PC-9 (cell line): ENCODE measurements at places on chromosomes 7 and 10. TPM values are rescaled to one million over a fixed set of nuclear protein-coding genes. Genes with fewer than 3 reads are reported as not detected.

GRCh38 chr10:99913831-99914235 is 95.9 kb downstream of the DNMBP start:
- no peak for DNase-seq

DNA sequence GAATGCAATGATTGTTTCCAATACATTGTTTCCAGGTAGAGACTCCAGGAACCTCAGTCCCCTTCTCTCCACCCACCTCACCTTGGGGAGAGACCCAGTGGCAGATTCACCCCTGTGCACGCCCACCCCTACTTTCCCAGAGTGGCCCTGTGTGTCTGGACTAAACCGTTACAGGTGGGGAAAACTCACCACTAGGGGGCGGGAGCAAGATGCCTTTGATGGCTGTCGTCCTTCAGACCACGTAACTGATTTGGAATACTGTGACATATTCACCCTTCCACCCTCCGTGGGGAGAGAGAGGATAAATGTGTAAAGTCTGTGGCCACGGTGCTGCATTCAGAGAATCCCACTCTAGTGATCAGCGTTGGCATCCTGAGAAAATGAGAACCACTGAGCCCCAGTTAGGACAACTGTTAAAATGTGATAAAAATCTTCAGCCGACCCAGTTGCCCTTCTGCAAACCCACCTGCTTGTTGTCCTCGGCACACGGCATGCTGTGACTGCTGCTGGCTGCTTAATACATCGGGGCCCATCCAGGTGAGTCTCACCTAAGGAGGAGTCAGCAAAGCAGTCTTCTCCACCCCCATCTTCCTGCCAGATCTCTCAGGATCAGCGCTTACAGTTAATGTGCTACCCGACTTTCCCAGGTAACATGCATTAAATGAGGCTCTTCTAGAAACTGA is 41.5 kb upstream of the NMT2 start:
- peak; percentile 41 for DNase-seq

DNA sequence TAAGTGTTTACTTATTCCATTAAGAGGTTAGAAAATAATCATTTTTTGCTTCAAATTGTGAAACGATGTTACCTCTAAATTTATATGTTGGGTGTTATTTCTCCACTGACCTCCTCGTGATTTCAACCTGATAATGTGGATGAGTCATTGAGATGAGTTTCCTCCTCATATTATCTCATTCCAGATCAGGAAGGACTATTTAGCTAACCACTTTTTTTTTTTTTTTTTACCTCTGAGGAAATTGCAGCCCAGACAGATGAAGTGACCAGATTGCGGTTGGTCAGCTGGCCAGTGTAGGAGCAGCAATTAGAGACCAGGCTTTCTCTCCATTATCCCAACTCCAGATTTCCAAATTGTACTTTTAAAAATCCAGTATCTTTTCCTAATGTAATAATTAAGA is 248.7 kb downstream of the FZD1 start:
- peak; percentile 21 for DNase-seq

DNA sequence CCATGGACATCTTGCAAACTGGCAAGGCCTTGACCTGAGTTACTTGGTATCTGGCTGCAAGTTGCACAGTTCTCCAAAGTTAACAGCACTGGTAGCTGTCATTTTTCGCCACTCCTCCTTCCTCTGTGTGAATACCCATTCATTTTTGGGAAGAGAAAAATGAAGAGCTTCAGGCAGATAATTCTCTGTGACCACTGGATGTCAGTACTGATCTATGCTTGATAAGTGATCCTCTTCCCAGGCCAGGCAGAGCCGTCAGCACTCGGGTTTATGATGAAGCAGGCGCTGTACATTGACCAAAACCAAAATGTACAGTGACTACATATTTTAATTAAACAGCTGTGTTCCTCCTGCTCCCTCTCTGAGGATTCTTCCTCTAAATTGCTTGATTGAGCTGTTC is 55.9 kb upstream of the PDZD8 start:
- no peak for DNase-seq

GRCh38 chr10:3802526-3803265 is 17.7 kb upstream of the KLF6 start:
- DNase-seq, result no peak

DNA sequence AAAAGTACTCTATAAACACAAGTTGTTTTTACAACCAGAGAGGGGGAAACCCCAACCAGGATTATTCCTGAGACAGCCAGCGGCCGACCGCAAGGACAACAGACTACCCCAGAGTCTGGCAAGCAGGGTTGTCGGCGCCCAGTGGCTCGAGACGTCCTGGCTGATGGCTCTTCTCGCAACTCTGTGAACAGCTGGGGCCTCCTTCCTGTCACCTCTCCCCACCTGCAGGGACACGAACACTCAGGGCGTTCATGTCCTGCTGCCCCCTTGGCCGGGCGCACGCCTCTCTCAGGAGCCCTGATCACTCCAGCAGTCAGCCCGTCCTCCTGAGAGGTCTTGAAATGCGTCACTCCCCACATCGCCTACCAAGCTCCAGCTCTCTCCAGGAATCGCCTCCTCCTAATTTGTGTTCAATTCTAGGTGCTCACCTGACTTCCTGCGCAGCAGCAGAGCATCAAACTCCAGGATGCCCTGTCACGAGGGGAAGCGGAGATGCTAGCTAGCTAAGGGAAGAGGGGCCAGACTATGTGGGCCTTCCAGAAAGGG is 66.4 kb upstream of the TNRC18 start:
- no peak for DNase-seq

GRCh38 chr7:35570937-35571336 is 124.0 kb downstream of the HERPUD2 start:
- no peak for DNase-seq

- DNase-seq, result no peak
These were observed 20.4 kb downstream of the TECPR1 start for GRCh38 chr7:98231493-98232262.

- no peak for DNase-seq
These were observed 350.5 kb upstream of the NRG3 start for GRCh38 chr10:81524467-81524866.

GRCh38 chr10:119428789-119429188 is 113.7 kb downstream of the RGS10 start:
- DNase-seq, result no peak

DNA sequence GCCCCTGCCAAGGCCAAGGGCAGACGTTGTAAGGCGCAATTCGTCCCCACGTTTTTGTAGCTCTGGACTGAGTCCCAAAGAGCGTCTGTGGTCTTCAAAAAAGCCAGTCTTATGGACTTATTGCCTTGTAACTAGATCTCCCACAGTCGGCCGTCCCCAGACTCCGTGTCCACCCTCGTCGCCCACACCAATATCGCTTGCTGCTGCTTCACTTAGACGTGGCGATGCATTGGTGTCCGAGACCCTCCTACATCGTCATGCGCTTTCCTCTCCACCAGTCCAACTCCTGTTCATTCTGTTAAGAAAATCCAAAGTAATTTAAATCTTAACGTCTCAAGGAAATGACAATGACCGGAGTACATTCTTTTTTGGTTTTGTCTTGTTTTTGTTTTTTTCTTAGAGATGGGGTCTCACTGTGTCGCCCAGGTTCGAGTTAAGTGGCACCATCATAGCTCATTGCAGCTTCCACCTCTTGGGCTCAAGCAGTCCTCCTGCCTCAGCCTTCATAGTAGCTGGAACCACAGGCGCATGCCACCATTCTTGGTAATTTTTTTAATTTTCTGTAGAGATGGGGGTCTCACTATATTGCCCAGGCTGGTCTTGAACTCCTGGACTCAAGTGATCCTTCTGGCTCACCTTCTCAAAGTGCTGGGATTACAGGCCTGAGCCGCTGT is 851 bp downstream of the KIFBP start:
- no peak for DNase-seq

GRCh38 chr10:110865809-110866482 is 5.8 kb upstream of the PDCD4 start:
- DNase-seq, result no peak

DNA sequence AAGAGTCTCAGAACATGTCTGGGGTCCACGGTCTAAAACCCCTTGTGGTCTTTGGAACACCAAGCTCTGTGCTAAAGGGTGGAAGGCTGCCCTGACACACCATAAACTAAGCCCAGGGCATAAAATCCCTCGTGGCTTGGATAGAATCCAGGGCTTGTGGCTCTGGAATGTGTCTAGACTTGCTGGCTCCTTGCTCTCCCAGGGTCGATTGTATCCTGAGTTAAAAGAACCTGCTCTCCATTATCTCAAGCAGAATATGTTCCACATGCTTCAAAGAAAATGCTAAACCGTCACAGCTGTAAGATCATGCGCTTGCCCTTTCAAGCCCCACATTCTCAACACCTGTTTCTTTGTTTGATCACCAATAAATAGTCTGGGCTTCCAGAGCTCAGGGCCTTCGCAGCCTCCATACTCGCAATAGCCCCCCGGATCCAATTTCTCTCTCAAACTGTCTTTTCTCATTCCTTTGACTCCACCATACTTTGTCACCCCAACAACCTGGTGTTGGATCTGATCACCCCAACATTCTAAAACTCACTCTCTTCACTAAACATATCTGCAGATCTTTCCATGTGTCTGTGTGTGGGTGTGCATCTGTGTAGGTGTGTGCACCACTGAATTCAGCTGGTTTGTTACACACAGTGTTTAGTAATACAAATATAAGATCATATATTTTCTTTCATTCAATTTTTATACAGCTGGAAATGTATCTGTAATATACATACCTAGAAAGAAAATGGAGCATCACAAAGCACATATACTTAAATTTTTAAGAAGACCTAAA is 238.5 kb downstream of the ZMYND11 start:
- no peak for DNase-seq

Gene MMD2
- not detected in 2 replicates for total RNA-seq

Gene TRA2A
- 77.0 and 112 TPM in 2 replicates for total RNA-seq

Gene IGF2BP3
- total RNA-seq, result 132 and 139 TPM in 2 replicates

Gene PRTFDC1
- 12.3 and 15.8 TPM in 2 replicates for total RNA-seq

Gene DBNL
- total RNA-seq, result 65.6 and 70.7 TPM in 2 replicates

Gene SEMA3E
- total RNA-seq, result 1.8 and 2.1 TPM in 2 replicates
